ENCODE measurements at places on chromosomes 3 and 15.

DNA sequence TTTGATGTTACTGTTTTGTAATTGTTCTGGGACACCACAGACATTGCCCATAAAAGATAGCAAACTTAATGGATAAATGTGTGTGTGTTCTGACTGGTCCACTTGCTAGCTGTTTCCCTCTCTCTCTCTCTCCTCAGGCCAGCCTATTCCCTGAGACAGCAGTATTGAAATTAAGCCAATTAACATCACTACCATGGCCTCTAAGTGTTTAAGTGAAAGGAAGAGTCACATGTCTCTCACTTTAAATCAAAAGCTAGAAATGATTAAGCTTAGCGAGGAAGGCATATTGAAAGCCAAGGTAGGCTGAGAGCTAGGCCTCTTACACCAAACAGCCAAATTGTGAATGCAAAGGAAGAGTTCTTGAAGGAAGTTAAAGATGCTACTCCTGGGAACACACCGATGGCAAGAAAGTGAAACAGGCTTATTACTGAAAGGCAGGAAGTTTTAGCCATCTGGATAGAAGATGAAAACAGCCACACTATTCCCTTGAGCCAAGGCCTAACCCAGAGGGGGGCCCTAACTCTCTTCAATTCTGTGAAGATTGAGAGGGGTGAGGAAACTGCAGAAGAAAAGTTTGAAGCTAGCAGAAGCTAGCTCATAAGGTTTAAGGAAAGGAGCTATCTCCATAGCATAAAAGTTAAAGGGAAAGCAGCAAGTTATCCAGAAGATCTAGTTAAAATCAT is 295.1 kb downstream of the CHST2 start:
- no peak for DNase-seq

DNA sequence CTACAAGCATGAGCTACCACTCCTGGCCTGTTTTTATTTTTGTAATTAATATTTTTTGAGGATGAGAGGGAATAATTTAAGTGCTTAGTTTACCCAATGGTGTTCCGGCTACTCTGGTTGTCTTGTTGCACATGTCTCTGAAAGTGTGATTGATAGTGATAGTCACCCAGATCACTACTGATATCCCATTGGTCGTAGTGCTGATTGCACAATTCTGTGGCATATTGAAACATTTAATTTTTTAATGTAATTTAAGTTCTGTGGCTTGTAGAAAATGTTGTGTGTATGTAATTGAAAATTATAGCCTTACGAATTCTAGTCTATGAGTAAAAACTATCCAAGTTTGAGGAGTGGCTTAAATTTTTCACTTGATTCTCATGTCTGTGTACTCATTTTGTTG is 11.9 kb downstream of the ARIH2 start:
- no peak for DNase-seq

DNA sequence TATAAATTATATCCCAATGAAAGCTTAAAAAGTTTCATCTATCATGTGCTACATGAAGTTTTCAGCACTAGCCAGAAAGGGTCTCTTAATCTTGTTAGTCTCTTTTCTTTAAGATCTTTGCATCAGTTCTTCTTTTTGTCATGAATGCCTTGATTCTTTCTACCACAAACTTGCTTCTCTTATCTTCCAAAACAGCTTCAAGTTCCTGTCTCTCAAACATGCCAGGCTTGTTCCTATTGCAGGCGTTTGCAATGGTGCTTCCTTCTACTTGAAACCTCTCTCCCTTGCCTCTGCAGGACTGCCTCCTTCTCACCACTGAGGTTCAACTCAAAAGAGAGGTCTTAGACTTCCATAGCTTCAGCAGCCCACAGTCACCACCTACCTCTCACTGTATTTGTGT is 104.3 kb upstream of the FRMD4B start:
- DNase-seq: no peak

DNA sequence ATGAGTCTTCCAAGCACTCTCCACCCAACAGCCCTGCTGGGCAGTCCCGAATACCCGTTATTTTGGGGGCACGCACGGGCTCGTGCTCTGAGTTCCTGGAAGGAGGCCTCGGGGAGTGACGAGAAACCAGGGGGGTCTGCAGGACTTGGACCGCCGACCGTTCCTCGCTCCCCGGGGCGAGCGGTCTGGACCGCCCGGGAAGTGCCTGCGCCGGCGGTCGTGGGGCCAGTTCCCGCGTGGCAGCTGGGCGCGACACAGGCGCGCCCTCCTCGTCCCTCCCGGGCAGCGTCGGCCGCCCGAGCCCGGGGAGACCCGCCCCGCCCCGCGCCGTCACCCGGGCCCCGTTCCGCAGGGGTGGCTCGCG is 387 bp downstream of the GNB4 start:
- DNase-seq: no peak

GRCh38 chr3:17144665-17144993 is 259.9 kb downstream of the PLCL2 start:
- no peak for DNase-seq

DNA sequence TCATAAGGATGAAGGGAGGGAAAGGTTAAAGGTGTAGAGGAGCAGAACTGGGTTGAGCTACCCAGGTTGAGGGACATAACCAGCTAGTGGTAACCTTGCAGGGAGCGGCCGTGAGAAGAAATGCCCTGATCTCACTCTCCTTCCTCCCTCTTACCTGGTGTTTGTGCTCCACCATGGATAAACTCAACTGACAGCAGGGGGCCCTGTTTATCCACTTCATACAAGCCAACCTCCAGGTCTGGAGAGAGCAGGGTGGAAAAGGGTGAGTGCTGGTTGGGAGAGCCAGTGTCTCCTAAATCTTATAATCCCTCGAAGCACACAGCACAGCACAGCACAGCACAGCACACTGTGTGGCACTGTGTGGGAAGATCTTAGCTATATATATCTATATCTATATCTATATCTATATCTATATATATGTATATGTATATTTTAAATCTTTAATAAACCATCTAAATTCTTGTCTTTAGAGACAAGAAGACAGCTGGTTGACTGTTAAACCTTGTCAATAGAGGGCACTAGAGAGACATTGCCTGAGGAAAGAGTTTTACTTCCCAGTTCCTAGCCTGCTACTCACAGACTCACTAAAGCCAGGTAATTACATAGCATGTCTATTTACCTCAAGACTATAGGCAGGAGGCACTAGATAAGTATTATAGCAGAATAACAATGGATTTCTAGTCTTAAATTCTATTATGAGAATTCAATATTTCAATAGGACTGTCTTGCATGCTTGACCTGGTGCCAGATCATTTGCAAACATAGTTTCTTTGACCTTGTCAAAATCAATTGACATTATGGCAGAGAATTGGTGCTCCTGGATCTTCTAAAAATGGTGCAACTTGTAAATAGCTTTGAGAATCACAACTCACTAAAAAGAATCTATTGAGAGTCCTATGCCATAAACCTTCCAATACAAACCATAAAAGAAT is 21.7 kb upstream of the FMN1 start:
- no peak for DNase-seq

GRCh38 chr3:34646911-34647460 is 848.6 kb downstream of the PDCD6IP start:
- no peak for DNase-seq

GRCh38 chr3:4838621-4839022 is 140.6 kb upstream of the BHLHE40 start:
- DNase-seq: no peak

- no peak for DNase-seq
Observed at GRCh38 chr3:52200981-52201679, 3.2 kb downstream of the ALAS1 start.

DNA sequence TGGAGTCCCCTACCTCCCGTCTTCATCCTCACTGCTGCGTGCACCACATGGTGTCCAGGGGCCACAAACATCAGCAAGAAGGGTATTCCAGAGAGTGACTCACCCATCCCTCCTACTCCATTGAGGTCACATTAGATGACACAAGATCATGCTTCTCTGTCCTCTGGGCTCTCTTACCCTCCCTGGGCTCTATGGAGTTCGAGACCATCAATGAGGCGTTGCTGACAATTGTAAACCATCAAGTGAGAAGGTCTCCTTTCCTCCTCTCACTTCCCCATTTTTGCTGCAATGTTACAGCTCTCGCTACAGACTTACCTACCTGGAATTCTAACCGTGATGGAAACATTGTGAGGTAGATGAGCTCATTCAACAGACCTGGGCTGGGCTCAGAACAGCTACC is 51.7 kb downstream of the HMCES start:
- DNase-seq: no peak

DNA sequence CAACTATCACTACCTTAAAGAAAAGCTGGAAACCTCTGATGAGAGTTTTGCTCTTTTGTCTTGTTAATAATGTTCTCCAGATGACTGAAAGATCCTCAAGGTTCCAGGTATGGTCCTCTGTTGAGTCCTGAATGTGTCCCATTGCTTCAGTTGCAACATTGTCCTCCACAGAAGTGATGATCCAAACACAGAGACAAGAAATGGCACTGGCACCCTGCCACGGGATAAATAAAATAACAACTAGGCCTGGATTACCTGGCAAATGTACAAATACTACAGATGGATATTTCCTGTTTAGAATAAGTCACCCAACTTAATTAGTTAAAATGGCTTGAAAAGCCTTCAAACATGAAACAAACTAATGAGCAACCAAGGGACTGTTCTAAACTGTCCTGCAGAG is 58.3 kb downstream of the EIF3J start:
- no peak for DNase-seq

- DNase-seq: no peak
Observed at GRCh38 chr3:96814651-96815567, 515 bp downstream of the EPHA6 start.

- no peak for DNase-seq
Observed at GRCh38 chr15:91965501-91966193, 112.1 kb downstream of the SLCO3A1 start.
